ENCODE measurements at places on chromosomes 7 and 10.

GRCh38 chr10:49633327-49634068 is 19.7 kb downstream of the CHAT start:
- DNase-seq = no peak

DNA sequence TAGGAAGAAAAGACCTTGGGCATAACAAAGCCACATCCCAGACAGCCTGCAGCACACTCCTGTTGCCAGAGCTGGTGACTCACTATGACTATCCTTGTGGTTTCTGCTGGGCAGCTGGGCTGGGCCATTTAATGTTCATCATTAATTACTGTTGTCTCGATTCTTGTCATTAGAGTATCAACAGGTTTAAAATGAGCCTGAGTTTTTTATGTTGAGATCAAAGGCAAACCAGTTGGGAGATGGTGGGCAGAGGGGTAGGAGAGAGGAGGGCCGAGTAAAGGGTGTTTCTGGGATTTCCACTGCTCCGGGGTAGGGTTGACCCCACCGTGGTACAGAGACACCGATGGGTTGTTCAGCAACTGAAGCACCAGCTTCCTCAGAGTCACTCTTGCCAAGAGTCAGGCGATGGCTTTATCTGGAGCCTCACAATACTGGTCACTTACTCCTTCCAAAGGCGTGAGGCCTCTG is 128.7 kb upstream of the LYZL1 start:
- DNase-seq = no peak

DNA sequence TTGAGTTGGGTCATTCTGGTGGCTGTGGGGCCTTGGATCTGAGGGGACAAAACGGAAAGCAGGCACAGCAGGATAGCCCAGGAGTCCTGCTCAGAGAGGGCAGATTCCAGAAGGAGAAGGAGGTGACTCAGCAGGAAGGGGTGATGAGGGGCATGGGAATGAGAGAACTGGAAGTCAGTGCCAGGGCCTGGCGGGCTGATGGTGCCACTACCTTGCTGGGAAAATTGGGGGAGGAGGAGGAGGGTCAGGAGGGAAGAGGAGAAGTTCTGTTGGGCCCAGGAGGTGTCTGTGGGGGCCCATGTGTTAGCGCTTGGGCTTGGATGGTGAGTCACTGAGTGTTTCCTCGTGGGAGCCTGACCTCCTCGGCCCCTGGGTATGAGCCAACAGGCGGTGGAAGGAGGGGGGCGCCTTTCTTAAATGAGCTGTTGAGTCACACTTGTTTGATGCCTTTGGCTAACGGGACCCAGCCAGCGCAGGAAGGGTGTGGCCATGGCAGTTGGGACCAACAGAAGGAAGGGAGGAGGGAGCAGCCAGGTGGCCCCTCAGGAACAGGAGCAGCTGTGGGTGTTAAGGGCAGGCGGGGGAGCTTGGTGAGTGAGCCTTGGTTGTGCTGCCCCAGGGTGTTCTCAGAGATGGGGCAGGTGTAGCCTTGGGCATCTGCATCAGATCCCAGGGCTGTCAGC is 130.0 kb upstream of the BTBD16 start:
- no peak for DNase-seq

GRCh38 chr7:82404652-82405051 is 38.9 kb downstream of the CACNA2D1 start:
- DNase-seq = no peak

GRCh38 chr10:130542761-130543160 is 406.6 kb downstream of the GLRX3 start:
- no peak for DNase-seq

DNA sequence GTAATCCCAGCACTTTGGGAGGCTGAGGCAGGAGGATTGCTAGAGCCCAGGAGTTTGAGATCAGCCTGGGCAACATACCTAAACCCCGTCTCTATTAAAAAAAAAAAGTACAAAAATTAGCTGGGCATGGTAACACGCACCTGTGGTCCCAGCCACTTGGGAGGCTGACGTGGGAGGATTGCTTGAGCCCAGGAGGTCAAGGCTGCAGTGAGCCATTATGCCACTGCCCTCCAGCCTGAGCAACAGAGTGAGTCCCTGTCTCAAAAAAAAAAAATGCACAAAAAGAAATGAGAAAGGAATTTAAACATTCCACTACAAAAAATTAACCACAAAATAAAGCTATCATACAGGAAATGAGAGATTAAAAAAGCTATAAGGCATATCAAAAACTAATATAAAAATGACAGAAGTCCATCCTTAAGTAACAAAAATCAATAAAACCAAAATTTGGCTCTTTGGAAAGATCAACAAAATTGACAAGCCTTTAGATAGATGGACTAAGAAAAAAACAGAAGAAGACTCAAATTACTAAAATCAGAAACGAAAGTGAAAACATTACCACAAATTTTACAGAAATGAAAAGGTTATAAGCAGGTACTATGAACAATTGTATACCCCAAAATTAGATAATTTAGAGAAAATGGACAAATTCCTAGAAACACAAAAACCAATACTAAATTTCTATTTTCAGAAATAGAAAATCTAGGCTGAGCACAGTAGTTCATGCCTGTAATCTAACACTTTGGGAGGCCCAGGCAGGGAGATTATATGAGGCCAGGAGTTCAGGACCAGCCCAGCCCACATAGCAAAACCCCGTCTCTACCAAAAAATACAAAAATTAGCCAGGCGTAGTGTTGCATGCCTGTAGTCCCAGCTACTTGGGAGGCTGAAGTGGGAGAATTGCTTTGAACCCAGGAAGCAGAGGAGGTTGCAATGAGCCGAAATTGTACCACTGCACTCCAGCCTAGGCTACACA is 42.4 kb upstream of the NANOS1 start:
- no peak for DNase-seq

DNA sequence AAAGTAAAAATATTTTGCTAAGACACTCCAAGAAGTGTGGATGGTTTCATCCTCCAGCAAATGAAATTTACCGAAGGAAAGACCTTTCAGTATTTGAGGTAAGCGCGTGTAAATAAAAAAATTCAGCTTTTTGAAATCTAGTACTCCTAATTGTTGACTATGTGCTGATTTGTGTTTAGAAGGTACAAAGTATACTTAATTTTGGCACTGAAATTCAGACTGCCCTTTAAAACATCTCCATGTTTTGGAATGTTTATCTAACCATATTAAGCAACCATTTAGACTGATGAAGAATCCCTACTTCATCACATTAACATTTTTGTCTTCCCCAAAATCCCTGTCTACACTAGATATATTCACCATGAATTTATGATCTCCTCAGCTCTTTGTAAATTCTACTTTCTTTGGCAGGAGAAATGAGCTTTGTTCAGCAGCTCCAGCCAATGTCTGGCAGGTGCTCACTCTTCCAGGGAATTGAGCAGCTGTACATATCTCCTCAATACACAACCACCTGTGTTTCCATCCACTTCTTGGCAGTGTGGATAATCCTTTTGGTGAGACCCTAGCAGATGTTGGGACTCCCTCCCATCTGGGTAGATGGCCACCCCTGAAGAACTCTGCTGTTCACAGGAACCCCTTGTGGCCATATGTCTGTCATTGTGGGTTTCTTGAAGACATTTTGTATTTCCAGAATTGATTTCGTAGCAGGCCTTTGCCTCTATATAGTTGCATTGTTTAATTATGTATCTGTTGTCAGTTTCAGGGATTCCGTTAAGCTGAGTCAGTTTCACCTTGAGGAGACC is 129.4 kb upstream of the SAMD8 start:
- no peak for DNase-seq

- DNase-seq = no peak
Observed at GRCh38 chr7:43325595-43325994, 213.1 kb downstream of the HECW1 start.

- no peak for DNase-seq
Observed at GRCh38 chr7:5567790-5568189, 144.2 kb upstream of the TNRC18 start.

- no peak for DNase-seq
Observed at GRCh38 chr10:88108115-88108610, 244.7 kb downstream of the PTEN start.

DNA sequence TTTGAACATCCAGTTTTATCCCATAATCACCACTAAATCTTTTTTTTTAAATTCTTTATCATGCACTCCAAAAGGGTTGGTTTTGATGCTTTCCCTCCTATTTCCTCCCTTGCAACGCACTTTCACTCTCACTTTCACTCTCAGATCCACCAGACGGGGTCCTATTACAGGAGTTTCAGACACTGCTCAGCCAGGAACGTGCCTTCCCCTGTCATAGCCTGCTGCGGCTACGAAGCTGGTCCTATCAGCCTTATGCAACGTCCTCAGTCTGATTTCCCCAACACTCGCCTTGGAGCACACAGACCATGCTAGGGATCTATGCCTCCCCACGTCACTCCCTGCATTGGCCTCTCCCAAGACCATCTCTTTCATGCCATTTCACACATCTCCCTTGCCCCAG is 23.4 kb downstream of the ZPBP start:
- no peak for DNase-seq

GRCh38 chr10:27253576-27253975 is 13.0 kb upstream of the ACBD5 start:
- DNase-seq = no peak

- DNase-seq = no peak
Observed at GRCh38 chr10:80464557-80465450, 10.7 kb downstream of the TSPAN14 start.

- no peak for DNase-seq
Observed at GRCh38 chr10:13078912-13079775, 20.8 kb upstream of the OPTN start.

DNA sequence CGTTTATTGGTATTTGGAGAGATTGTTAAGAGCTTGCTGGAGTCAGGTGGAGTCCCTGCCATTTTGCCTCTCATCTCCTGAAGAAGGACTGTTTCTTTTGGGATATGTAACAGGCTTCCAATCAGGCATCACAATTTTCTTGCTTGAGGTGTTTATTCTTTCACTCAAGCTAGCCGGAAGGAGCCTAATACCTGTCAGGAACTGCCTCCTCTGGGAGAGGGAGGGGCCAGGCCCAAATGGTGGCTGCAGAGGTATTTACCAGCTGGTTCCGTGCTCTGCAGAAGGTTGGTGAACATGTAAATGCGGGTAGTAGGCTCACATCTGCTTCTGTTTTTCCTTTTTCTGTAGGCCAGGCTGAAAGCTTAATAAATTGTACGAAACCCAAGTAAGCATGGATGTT is 114.0 kb downstream of the TCF7L2 start:
- no peak for DNase-seq

- no peak for DNase-seq
Observed at GRCh38 chr7:14639329-14639728, 263.2 kb downstream of the DGKB start.

DNA sequence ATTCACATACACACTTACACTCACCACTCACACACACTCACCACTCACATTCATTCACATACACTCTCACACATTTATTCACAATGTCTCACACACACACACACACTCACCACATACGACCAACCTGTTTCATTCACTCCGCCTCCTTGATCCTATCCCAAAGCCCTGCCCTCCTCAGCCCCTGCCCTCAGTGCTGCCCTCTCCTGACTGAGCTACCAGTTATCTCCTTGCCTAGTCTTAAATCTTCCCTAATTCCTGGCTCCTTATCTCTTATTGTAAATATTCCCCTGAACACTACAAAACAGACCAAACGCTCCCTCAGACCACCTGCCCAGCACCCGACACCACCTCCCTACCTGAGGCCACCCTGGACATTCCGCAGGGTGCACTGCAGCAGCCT is 26.1 kb upstream of the C10orf120 start:
- no peak for DNase-seq

DNA sequence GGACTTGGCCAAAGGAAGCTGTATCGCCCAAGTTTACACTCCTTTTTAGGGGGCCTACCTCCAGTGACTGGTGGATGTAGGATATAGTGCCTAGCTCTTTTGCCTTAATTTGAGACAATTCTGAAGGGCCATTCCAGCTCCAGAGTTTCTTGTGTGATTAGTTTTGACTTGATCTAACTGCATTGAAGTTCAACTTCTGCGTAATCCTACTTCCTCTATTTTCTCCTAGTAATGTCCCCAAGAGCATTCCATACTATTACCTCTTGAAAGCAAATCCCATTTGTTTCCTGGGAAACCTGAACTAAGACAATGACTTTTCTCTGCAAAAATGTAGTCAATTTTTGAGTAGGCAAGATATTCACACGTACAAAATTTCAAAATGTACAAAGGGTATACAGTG is 4.7 kb upstream of the H2AZ2 start:
- no peak for DNase-seq

DNA sequence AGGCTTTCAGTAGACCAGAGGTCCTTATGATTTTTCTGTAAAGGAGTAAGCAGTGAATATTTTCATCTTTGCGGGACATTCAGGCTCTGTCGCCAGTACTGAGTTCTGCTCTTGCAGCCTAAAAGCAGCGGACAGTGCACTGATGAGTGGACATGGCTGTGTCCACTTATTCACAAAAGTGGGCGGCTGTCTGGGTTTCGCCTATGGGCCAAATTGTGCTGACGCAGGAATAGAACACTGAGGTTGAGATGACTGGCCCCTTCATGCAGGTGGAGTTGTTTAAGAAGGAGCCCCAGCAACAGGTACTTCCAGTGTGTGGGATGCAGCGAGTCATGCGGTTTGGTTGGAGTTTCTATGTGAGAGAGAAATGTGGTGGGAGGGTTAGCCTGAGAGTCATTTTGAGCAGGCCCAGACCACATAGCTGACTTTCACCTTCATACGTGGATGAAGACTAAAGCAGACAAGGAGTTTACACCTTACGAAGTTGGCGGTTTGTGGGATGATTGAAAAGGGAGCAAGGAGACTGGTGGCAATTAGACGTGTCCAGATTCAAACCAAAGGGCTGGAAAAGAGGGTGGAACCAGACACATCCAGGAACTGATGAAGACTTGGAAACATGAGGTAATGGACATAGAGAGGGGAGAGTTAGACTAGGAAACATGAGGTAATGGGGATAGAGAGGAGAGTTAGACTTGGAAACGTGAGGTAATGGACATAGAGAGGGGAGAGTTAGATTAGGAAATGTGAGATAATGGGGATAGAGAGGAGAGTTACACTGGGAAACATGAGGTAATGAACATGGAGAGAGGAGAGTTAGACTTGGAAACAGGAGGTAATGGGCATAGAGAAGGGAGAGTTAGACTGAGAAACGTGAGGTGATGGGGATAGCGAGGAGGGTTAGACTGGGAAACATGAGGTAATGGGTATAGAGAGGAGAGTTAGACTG is 38.2 kb downstream of the WDR37 start:
- no peak for DNase-seq

DNA sequence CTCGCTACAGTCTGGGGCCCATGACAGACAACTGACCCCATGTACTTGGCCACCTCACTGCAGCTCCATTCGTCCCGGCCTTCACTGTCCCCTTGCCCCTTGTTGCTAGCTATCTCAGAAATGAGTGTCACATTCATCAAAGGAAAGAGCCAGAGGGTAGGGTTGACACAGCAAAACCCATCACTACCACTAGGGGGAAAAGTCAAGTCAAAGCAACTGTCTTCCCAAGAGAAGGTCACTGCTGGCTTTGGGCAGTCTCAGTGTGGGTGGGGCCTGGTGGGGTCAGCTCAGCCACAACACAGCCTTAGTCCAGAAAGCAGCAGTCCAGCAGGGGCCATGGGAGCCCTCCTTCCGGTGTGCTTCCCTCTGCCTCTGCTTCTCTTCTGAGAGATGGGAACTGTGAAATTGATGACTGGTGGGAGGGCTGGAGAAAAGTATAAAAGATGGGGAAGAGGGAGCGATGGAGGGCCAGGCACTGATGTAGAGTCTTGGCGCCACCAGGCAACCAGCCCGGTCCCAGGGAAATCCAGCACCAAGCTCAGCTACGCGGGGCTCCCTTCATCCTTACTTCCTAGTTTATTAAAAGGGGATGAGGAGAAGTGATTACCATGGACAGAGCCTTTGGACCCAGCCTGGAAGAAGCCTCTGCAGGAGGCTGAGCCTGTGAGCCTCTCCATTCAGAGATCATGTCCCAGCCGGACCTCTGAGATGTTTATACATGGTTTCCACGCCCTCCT is 58.0 kb downstream of the PLXNA4 start:
- no peak for DNase-seq

Data from mesothelial cell of epicardium (in vitro differentiated cells).